ENCODE measurements at places on chromosomes 4 and X.

- no peak for DNase-seq
Measured at GRCh38 chrX:132664273-132664672, 175.4 kb upstream of the MBNL3 start.

DNA sequence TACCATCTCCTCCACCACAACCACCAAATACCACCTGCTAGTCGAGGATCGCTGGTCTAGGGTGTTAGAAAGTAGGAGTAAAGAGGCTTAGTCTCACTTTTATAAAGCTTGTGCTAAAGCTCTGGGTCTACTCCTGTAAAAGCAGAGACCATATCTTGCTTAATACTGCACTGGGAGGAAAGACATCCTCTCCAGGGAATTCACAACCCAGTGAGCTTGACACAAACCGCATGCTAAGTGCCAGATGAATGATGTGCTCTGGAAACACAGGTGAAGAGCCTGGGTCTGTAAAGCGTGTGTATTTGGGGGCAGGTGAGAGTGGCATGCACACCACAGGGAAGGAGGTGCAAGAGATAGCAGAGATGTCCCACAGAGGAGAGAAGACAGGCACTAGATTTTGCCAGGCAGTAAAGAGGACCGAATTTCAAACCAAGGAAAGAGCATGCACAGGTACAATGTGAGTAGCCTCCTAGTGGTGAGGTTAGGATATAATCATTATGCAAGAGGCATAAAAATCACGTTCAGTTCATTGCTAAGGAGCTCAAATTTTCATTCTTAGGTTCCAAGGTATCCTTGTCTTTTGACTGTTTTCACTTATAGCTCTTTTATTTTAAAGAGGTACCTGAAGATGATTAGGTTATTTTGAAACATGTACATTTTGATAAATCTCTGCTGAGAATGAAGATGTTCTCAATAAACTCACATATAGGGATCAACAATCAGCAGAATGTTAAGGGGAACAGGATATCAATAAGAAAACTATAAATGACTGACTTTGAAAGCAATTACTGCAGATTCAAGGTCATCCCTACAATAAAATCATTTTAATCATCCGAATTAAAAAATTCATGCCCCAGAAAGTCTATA, 20.7 kb downstream of the TAPT1 start:
- peak; percentile 58 for DNase-seq

- DNase-seq: no peak
Measured at GRCh38 chr4:7185487-7186030, 6.8 kb upstream of the SORCS2 start.

DNA sequence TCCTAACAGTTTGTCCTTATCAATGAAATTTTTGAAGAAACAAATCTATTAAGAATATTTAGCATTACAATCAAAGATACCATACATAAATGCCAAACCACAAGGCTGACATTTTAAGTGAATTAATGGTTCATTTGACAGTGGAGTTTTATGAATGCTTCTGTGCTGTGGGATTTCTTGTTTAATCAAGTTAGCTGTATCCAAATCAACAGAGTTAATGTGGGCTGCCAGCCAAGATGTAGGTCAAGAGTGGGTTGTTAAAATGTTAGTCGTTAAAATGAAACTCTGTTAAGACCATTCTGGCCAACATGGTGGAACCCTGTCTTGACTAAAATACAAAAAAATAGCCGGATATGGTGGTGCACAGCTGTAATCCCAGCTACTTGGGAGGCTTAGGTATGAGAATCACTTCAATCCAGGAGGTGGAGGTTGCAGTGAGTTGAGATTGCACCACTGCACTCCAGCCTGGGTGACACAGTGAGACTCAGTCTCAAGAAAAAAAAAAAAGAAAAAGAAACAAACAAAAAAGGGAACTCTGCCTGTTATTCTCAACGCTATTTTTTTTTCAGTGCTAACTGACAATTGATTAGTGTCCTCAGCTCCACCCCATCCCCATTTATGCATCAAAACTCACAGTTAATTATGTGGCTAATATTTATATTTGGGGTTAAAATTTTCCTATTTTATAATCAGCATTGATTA, 20.2 kb downstream of the GPAT3 start:
- DNase-seq: no peak

DNA sequence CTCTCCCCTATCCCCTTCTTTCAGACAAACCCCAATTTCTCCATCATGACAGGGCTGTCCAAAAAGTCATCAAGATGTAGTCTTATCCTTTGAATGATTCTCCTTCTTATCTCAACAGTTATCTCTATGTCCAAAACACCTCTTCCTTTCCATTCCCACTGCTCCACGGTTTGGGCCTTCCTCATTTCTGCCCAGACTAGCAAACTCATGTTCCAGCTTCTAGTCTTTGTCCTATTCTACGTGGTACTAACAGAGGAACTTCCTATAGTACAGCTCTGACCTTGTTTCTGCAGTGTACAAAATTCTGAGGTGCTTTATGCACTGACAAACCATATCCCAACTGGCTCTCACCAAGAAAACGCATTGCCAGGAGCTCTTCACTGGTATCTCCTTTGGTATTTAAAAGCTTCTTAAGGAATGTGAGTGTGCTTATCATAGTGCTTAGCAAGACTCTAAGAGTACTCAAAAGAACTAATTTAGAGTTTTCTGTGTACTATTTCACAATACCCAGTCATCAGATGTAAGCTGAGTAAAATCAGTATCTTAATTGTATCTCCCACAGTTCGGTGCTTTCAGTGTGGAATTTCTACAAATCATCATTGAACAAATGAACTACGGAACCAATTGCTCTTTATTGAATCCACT, 65.5 kb downstream of the MAML3 start:
- DNase-seq: peak; percentile 17

GRCh38 chrX:154599531-154599930, 14.6 kb downstream of the CTAG1A start:
- no peak for DNase-seq

GRCh38 chrX:150868625-150869024, 29.8 kb downstream of the CD99L2 start:
- no peak for DNase-seq

- DNase-seq: no peak
Measured at GRCh38 chr4:36237366-36238313, 6.7 kb downstream of the ARAP2 start.

- no peak for DNase-seq
Measured at GRCh38 chrX:104707572-104707971, 141.6 kb downstream of the IL1RAPL2 start.

- DNase-seq: no peak
Measured at GRCh38 chr4:158850371-158850770, 81.5 kb downstream of the FNIP2 start.

DNA sequence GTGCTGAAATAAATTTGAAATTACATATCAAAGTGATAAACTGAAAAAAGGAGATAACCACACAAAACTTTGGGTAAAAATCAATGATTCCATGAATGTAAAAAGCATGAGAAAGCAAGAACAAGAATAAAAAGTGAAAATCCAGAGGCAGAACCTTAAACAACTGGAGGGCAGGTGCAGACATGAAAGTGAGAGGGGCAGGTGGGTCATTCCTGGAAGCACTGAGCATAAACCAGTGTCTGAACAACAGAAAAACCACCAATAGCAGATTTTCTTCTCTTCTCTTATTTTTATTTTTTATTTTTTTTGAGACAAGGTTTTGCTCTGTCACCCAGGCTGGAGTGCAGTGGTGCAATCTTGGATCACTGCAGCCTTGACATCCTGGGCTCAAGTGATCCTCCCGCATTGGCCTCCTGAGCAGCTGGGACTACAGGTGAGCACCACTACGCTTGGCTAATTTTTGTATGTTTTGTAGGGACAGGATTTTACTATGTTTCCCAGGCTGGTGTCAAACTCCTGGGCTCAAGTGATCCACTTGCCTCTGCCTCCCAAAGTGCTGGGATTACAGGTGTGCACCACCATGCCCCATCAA, 46.8 kb upstream of the GPR78 start:
- no peak for DNase-seq

GRCh38 chr4:152807294-152807829, 27.6 kb downstream of the ARFIP1 start:
- DNase-seq: no peak

DNA sequence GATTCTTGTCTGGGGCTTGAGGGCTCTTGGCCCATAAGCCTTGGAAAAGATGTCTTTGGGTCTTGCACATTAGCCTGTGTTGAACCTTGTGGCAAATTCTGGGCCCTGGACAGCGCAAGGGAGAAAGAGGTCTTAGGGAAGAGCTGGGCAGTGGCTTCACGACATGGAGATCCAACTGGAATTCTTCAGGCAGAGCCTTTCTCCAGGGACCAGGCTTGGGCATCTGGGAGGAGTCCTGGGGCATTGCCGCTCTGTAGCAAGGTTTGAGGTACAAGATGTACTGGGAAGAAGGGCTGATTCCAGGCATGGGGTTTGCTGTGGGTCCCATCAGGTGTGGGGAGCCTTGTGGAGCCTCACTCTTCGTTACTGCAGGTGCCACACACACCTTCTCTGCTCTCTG, 104.0 kb upstream of the ACTRT1 start:
- no peak for DNase-seq

DNA sequence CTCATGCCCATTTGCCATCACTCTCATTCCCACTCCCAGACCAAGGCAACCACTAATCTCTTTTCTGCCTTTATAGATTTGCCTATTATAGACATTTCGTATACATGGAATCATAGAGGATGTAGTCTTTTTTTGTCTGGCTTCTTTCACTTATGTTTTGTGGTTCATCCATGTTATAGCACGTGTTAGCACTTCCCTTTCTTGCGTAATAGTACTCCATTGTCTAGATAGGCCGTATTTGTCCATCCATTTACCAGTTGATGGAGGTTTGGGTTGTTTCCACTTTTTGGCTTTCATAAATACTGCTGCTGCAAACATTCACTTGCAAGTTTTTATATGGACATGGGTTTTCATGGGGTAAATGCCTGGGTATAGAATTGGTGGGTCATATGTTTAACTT, 48.4 kb downstream of the KIF4A start:
- DNase-seq: no peak

- no peak for DNase-seq
Measured at GRCh38 chr4:127400731-127401346, 231.9 kb upstream of the INTU start.

DNA sequence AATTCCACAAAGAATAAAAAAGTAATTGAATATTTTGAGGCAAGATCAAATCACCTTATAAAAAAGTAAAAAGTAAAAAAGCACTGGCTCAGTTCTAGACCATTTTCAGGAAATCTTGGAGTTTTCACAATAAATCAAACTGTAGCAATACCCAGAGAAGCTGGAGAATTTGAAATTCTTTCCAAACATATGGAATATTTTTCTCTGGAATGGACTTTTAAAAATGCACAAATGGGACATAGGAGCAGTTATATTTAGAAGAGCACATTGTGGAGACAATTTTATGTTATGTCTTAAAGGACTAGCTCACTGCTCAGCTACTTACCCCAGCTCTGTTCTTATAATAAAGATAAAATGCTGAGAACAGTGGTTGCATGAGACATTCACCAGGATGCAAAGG, 211.9 kb upstream of the KIT start:
- DNase-seq: no peak

- DNase-seq: no peak
Measured at GRCh38 chrX:47687263-47687662, 28.3 kb upstream of the UXT start.

GRCh38 chrX:39969819-39970504, 127.8 kb downstream of the BCOR start:
- no peak for DNase-seq

- no peak for DNase-seq
Measured at GRCh38 chrX:149032449-149032848, 472.7 kb downstream of the IDS start.

DNA sequence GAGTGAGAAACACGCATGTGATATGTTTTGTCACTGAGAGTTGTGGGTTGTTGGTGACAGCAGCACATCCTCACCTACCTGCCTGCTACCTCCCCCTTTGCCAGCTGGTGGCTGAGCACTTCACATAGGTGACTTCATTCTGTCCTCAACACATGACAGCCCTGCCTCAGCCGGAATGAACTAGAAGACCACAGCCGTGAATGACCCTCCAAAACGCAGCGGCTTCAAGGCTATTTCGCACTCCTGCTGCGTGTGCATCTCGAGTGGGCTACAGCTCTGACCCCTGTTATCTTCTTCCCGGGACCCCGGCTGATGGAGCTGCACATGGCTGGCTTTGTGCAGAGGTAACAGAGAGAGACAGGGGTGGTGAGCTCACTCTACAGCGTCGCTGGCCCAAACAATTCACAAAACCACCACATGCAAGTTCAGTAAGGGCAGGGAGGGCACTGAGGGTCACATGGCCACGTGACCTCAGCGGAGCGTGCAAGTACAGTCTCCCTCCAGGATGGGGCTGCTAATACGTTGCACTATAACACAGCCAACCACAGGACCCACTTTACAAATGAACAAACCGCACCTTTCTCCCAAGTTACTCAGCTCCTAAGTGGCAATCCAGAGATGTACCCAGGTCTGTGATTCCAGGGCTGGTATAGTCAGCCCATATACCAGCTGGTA, 6.3 kb upstream of the PPP2R2C start:
- no peak for DNase-seq

GRCh38 chr4:2689825-2690700, 66.1 kb downstream of the TNIP2 start:
- no peak for DNase-seq

- DNase-seq: no peak
Measured at GRCh38 chrX:52217494-52218160, 32.9 kb downstream of the MAGED4 start.

GRCh38 chrX:21972046-21972445, 31.5 kb downstream of the SMS start:
- no peak for DNase-seq

- DNase-seq: no peak
Measured at GRCh38 chr4:40848940-40849339, 99.2 kb downstream of the NSUN7 start.

- no peak for DNase-seq
Measured at GRCh38 chrX:47226531-47227333, 6.1 kb upstream of the USP11 start.

Measured in GF-D8 (cell line).